Stimulated activated CD4-positive, alpha-beta T cell treated with anti-CD3 and anti-CD28 coated beads, Interleukin-2, amount 100 ng/mL, for 48 hours (primary cell): ENCODE measurements at places on chromosomes 7 and 10.

DNA sequence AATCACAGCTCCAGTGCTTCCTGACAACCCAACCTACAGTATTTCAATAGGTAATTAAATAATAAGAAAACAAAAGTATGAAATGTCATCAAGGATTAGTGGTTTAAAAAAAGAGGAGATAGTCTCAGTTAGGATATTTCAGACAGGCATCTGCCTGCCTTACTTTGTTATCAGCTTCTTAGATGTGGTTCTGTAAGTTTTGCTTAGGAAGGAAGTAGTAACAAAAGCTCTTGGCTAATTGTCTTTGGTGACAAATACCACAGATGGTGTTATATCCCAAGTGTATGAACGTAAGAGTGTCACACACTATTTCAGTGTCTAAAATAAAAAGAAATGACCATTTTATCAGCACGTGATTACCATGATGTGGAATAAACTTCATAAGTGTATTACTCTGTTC, 9.8 kb upstream of the ACTA2 start:
- no peak for DNase-seq

DNA sequence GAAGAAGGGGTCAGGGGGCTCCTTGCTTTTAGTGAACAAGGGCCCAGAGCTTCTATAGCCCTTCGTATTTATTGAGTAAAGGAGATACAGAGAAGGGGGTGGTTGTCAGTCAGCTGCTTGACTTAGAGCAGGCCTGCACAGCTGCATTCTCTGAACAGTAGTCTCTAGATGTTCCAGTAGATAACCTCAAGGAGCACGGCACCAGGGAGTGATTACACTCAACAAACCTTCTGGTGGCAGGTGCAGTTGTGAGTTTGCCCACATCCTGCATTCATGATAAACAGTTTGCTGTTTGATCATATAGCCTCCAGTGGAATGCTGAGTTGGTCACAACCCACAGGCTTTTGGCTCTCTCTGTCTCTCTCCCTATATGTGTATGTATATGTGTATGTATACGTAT, 70.0 kb upstream of the GJD4 start:
- DNase-seq, result no peak

DNA sequence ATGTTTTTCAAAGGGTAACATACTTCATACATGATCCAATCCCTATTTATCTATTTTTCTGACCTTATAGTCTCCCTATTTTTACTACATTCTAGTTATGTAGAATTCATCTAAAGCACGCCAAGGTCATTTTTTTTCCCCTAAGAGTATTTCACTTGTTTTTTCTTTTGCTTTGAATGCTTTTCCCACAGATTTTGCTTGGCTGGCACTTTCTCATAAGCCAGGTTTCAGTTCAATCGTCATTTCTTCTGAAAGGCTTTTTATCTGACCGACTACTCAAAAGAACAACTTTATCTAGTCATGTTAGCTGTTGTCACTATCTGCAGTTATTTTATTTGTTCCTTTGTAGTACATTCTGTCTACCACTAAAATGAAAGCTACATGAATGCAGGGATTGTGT, 1274.6 kb downstream of the REEP3 start:
- no peak for DNase-seq

DNA sequence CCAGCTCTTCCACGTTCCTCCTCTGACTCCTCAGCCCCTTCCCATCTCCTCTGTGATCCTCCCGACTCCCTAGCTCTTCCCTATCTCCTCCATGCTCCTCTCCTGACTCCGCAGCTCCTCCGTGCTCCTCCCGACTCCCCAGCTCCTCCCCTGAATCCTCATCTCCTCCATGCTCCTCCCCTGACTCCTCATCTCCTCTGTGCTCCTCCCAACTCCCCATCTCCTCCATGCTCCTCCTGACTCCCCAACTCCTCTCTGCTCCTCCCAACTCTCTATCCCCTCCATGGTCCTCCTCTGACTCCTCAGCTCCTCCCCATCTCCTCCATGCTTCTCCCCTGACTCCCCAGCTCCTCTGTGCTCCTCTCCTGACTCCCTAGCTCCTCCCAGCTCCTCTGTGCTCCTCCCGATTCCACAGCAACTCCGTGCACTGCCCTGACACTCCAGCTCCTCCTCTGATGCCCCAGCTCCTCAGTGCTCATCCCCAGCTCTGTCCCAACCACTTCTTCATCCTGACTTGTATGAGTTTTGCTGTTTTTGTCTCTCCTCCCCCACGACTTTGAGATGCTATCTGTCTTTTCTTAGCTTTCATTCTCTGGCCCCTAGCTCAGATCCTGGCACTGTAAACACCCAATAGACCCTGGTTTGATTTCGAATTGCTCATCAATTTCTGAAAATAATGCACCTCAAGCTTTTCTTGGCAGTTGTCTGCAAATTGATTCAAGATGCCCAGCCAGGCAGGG, 38.3 kb downstream of the OAT start:
- DNase-seq, result no peak

- DNase-seq, result no peak
Observed at GRCh38 chr10:129765664-129766550, 198.2 kb downstream of the EBF3 start.
